Lower lobe of right lung (tissue), 2 donors: ENCODE measurements at places on chromosomes 11 and 22. TPM values are rescaled to one million over a fixed set of nuclear protein-coding genes. Genes with fewer than 3 reads are reported as not detected.

The FADS2 gene
- 82.0 TPM for total RNA-seq

- no peak within 1 kb of the TSS for H3K27ac ChIP-seq
- H3K27me3 ChIP-seq, result no peaks in the 10 kb centered on the region
Measured at GRCh38 chr22:41699264-41700107, at the start of gene MEI1. Gene MEI1 (plus strand): TSS chr22:41699503. CDS start chr22:41699539, 36 bp downstream.

GRCh38 chr22:39360674-39361413, 11.1 kb downstream of the SYNGR1 start:
- no peak overlapping the region for H3K4me3 ChIP-seq
- no peak overlapping the region for H3K27ac ChIP-seq
- DNase-seq, result no peak
- no peaks in the 10 kb centered on the region for H3K27me3 ChIP-seq
- no peaks in the 10 kb centered on the region for H3K4me1 ChIP-seq

DNA sequence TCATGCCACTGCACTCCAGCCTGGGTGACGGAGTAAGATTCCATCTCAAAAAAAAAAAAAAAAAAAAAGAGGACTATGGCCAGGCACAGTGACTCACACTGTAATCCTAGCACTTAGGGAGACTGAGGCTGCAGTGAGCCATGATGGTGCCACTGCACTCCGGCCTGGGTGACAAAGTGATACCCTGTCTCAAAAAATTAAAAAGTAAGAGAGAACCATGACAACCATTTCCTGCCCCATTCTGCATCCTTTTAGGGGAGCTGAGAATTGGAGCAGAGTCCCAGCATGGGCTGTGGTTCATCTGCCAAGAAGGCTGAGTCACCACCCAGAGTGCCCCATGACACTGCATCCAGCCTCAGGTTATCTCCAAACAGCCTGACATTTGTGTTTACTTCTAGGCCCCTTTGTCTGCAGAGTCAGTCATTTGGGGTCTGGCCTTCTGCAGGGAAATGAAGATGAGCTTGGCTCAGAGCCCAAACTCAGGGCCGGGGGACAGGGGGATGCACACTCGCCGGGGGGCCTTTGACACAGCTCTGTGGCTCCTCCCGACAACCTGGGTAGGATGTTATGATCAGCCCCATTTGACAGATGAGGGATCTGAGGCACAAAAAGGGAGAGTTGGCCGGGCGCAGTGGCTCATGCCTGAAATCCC, 4.7 kb downstream of the CSDC2 start:
- DNase-seq, result no peak
- H3K27me3 ChIP-seq, result no peaks in the 10 kb centered on the region
- no peak overlapping the region for H3K4me3 ChIP-seq
- H3K36me3 ChIP-seq, result no peaks in the 10 kb centered on the region
- no peak overlapping the region for H3K27ac ChIP-seq
- H3K4me1 ChIP-seq, result no peaks in the 10 kb centered on the region

The PATZ1 gene
- 25.8 TPM for total RNA-seq

DNA sequence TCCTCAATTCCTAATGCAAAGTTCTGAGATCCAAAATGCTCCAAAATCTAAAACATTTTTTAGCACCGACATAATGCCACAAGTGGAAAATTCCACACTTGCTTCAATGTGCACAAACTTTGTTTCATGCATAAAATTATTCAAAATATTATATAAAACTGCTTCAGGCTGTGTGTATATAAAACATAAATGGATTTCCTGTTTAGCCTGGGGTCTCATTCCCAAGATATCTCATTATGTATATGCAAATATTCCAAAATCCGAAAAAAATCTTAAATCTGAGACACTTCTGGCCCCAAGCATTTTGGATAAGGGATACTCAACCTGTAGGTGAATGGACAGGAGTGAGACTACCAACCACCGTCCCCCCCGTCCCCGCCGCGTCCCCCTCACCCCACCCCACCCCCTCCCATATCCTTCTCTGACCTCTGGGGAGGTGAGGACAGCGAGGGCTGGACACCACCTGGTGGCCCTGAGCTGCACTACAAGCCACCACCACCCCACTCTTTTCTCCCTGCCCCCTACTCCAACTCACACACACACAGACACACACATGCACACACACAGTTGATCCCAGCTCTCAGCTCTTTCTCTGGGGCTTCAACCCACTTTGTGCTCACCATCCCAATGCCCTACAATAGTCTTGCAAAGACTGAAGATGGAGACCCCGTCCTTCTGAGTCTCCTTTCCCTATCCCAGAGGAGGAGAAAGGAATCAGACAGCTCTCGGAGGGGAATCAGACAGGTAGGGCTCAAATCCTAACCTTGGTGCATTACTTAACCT, 101.0 kb downstream of the PDE2A start:
- no peak for DNase-seq
- no peak overlapping the region for H3K27ac ChIP-seq
- H3K27me3 ChIP-seq, result peaks cover 7% of the 10 kb centered on the region
- no peak overlapping the region for H3K4me3 ChIP-seq

The CDCA5 gene
- 2.8 TPM for total RNA-seq

DNA sequence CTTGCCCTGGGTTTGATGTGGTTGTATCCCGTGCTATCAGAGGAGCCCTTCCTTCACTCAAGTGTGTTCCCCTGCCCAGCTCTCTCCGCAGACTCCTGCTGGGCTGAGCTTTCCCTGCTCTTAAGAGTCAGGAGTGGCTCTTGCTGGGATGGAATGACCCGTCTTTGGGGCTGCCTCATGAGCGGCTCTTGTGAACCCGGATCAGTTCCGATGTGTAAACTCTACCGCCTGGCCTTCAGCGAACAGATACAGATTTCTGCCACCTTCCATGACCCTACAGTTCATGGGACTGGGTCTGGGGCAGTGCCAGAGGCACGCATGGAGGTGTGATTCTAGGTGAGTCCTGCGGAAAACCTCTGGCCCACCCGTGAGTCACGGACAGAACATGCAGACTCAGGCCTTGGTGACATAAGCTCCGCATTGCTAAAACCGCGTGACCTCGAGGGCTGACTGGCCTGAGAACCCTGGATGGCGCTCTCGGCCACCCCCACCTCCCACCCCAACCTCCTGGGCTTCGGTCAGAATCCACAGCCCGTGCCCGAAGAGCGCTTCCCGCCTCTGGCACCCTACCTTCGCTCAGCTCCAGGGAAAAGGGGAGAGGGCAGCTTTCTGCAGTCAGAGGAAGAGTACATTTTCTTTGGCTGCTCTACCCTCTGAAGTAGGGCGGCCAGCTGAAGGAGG, 1.3 kb upstream of the ZBTB16 start:
- H3K27ac ChIP-seq, result peak overlapping the region; percentile 98
- DNase-seq, result peak; percentile 76
- peaks cover 3% of the 10 kb centered on the region for H3K36me3 ChIP-seq
- H3K4me3 ChIP-seq, result peak overlapping the region; percentile 85

The PKDREJ gene
- total RNA-seq, result not detected

The SLC22A9 gene
- not detected for total RNA-seq

DNA sequence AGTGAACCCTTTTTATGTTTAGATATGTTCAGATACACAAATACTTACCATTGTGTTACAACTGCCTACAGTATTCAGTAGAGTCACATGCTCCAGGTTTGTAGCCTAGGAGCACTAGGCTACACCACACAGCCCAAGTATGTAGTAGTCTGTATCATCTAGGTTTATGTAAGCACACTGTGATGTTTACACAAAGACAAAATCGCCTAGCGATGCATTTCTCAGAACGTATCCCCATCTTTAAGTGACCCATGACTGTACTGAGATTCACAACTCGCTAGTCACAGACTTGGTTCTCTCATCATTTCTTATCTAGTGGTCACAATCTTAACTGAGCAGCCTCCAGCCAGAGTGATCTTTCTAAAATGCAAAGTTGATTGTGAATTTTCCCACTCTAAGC, 119.2 kb downstream of the RASSF10 start:
- H3K4me3 ChIP-seq, result no peak overlapping the region
- H3K36me3 ChIP-seq, result no peaks in the 10 kb centered on the region
- H3K27ac ChIP-seq, result no peak overlapping the region
- no peaks in the 10 kb centered on the region for H3K4me1 ChIP-seq
- H3K27me3 ChIP-seq, result no peaks in the 10 kb centered on the region

The LSP1 gene
- 90.4 TPM for total RNA-seq
